ENCODE measurements at places on chromosomes 3 and 15. TPM values are rescaled to one million over a fixed set of nuclear protein-coding genes. Genes with fewer than 3 reads are reported as not detected.

DNA sequence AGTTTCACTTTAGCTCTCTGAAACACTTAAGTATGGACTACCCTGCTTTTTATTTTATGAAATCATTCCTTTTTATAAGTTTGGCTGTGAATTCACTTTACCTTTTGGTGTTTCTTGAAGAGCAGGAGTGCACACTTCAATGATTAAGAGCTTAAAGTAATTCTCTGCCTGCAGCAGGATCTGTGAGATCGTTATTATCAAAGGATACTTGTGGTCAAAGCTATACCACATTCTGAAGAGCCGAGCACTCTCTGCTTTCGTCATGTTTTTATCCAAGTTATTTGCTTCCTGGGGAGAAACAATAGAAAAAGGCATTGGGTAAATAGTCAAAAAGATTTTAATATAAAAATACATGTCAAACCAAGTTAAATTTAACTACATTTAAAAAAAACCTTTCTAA is 243.7 kb downstream of the CHST2 start:
- H3K4me3 ChIP-seq = peak overlapping the region; percentile 39
- H3K27ac ChIP-seq = peak overlapping the region; percentile 69
- no peaks in the 10 kb centered on the region for H3K27me3 ChIP-seq
- H3K36me3 ChIP-seq = peaks cover 7% of the 10 kb centered on the region
- DNase-seq = no peak
- H3K4me1 ChIP-seq = peaks cover 10% of the 10 kb centered on the region

- DNase-seq = no peak
- no peak overlapping the region for H3K4me3 ChIP-seq
- no peaks in the 10 kb centered on the region for H3K4me1 ChIP-seq
- no peaks in the 10 kb centered on the region for H3K36me3 ChIP-seq
- H3K27ac ChIP-seq = no peak overlapping the region
Observed at GRCh38 chr3:133268726-133269134, 131.1 kb upstream of the BFSP2 start.

Gene PLIN1
- 0.12 TPM for total RNA-seq

- H3K4me3 ChIP-seq = no peak overlapping the region
- H3K36me3 ChIP-seq = peaks cover 8% of the 10 kb centered on the region
- H3K27ac ChIP-seq = peak overlapping the region; percentile 72
- DNase-seq = no peak
Observed at GRCh38 chr3:190618330-190619030, 104.6 kb downstream of the IL1RAP start.

GRCh38 chr15:48559285-48559684 is 86.2 kb downstream of the FBN1 start:
- no peak for DNase-seq
- H3K27me3 ChIP-seq = peaks cover 45% of the 10 kb centered on the region
- no peaks in the 10 kb centered on the region for H3K4me1 ChIP-seq
- no peak overlapping the region for H3K4me3 ChIP-seq
- H3K36me3 ChIP-seq = no peaks in the 10 kb centered on the region
